ENCODE measurements at places on chromosomes 3 and 15.

DNA sequence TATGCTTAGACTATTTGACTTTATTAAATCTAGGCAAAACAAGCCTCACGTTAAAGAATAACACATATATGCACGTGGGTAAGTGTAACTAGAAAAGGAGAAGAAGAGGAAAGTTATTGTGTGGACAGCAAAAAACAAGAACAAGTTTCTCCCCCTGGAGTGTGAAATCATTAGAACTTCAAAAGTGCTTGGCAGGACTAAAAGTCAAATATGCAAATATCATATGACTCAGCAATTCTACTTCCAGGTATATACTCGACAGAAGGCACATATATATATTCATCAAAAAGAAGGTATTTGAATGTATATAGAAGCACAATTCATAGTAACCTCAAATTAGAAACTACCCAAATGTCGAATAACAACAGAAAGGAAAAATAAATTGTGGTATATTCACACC, 68.9 kb upstream of the STXBP5L start:
- no peak for DNase-seq

- peak; percentile 92 for DNase-seq
Measured at GRCh38 chr3:42880601-42881451, 5.1 kb upstream of the CYP8B1 start.

- no peak for DNase-seq
Measured at GRCh38 chr3:151436675-151437446, 24.0 kb downstream of the IGSF10 start.

GRCh38 chr3:72160351-72160750, 375.4 kb upstream of the PROK2 start:
- no peak for DNase-seq

- no peak for DNase-seq
Measured at GRCh38 chr15:77064539-77065308, 6.2 kb downstream of the TSPAN3 start.

DNA sequence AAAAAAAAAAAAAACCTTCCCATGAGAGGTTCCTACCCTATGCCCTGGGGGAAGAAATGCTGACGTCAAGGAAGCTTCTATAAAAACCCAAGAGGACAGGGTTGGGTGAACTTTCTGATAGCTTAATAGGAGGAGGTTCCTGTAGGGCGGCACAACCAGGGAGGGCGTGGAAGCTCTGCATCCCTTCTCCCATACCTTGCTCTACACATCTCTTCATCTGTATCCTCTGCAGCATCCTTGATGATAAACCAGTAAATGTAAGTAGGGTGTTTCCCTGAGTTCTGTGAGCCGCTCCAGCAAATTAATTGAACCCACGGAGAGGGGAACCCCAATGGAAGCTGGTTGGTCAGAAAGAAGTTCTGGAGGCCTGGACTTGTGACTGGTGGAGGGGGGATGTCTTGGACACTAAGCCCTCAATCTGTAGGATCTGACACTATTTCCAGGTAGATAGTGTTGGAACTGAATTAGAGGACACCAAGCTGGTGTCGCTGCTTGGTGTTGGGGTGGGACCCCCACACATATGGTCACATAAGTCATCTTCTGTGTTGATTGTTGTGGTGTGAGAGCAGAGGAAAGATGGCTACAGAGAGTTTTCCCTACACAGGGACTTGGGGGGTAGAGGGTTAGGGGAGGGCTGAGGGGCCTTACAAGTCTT, 91.5 kb downstream of the ST6GAL1 start:
- no peak for DNase-seq

DNA sequence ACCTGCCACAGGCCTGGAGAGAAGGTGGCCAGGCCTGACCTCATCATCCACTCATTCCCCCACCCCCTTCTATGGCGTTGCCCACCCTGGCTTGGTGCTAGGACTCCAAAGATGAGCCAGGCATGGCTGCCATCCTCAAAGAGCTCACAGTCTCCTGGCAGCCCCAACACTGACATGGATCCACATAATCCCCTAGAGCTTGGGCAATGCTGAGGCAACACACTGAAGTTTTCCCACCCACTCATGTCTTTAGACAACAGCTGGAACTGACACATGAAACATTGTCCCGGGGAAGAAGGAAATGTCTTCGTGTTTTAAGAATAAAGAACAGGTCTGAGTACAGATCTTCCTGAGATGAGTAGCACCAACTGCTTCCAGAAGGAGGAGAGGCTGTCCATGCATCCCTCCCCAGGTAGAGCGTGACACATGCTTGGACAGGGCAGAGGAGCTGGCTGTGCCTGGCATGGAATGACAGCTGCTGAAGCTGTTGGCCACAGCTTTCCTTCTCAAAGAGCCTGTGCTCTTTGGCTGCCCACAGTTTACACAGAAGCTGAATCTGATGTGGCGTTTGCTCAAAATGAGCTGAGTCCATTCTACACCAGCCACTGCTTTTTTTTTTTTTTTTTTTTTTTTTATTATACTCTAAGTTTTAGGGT, 70.1 kb downstream of the HOMER2 start:
- DNase-seq, result no peak

GRCh38 chr15:56353740-56354139, 11.5 kb upstream of the TEX9 start:
- DNase-seq, result no peak

GRCh38 chr15:88046576-88047129, 209.9 kb downstream of the NTRK3 start:
- no peak for DNase-seq

DNA sequence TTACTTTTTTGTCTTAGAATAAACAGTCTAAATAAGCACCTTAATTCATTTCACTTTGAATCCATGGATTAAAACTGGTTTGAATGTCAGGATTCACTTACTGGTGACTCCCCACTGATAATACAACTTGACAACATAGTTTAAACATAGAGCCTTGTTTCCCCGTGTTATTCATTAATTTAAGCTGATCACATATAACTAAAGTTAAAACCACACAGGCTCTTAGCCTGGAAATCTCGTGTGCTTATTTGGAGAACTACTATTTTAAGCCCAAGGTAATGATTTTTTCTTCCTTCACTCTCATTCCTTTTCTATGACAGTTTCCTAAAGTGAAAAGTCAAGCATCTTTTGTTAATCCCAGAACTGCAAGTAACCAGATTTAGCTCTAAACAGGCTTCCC, 64.2 kb downstream of the HACD2 start:
- DNase-seq, result no peak

DNA sequence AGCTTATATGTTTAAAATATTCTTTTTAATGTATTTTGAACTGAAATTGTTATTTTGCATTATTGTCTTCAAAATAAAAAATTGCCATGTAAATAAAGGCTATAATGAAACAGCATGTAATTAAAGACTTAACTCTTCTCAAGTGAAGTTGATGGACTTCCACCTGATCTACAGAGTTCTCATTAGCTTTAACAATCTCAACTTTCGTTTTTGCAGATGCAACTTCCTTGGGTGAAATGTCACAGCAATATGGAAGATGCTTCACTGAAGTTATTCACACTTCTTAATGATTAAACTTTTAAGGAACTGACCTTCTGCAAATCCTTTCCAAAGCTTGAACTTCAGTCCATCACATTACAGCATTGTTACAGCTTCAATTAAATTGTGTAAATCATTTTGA, 63.6 kb downstream of the OSTN start:
- no peak for DNase-seq

DNA sequence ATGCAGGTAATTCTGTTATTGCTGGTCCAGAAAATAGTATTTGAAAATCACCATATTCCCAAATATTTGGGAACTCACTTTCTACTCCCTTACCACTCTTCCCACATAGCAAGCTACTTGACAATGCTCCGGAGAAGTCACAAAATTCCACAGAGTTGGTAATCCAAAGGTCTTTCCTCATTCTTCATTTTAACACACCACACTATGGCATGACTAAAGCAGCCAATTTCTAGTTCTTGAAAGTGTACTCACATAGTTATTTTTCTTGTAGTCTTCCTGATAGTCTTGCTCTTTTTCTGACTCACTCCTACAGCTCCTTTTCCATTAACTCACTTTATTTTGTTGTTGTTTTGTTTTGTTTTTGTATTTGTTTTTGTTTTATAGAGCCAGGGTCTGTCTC, 67.2 kb downstream of the MYO9A start:
- no peak for DNase-seq

DNA sequence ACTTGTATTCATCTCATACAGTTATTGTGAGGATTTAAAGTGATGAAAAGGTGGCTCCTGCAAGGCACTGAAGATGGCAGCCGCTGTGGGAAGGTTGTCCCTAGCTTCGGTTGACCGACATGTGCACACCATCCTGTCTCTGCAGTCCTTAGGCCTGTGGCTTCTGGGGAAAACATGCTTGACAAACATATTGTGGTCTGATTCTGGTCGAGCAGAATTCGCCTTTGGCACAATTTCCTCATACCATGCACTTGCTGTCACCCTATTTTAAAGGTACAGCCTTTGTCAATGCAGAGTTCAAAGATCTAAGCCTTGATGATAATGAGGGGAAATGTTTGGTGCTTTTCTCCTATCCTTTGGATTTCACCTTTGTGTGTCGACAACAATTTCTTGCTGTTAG, 50.9 kb downstream of the PRICKLE2 start:
- no peak for DNase-seq

GRCh38 chr3:108297647-108298046, 1.3 kb downstream of the HHLA2 start:
- peak; percentile 24 for DNase-seq

DNA sequence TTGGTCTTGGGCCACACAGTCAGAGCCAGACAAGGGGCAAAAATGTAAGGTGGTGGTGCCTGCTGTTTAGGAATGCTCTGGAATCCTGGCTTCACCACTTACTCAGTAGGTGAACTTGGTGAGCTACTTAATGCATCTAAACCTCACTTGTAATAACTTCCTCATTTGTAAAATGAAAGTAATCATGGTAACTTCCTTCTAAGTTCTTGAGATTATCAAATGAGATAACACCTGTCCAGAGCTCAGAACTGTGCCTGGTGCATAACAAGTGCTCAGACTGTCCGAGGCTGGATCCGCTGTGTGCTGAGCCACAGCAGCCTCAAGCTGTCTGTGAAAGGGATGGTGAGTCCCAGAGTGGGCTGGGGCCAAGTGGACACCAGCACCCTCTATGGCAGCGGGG, 62.8 kb upstream of the KY start:
- DNase-seq, result no peak

DNA sequence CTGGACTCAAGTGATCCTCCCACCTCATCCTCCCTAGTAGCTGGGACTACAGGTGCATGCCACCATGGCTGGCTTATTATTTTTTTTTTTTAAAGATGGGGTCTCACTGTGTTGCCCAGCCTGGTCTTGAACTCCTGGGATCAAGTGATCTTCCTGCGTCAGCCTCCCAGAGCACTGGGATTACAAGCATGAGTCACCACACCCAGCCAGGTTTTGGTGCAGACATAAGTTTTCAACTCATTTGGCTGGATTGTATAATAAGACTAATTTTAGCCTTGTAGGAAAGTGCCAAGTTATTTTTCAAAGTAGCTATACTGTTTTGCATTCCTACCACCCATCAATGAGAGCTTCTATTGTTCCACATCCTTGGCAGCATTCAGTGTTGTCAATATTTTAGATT, 32.1 kb downstream of the BUB1B start:
- DNase-seq, result no peak

DNA sequence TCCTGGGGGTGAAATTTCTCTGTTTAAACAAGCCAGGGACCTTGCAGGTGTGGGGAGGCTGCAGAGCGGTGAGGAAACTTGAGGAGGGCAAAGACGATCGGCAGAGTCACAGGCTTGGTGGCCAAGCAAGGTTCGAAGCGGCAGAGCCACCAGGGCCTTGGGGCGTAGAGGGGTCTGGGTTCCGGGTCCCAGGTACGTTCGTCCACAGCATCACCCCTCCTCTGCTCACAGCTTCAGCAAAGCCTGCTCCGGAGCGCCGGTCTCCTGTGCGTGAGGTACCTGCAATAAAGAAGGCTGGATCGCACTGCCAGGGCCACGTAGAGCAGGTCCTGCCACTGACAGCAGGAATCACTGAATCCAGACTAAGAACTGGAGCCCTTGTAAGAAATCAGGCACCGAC, 66.8 kb upstream of the PCSK6 start:
- no peak for DNase-seq

DNA sequence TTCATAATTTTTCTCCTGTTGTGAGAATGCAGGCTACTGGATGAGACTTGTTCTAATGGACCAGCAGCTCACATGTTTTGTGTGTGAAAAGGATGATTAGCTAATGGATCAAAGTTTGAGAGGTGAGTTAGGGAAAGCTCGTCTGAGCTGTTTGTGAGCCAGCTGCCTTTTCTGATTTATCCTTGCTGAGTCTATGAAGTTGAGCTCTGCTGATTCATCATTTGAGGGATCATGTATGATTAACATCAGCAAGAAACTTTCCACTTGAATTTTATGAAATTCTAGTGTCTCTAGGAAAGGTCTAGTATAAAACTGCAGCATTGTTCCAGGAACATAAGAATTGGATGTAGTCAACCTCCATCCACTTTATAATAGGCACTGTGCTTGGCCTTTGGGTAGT, 698.7 kb downstream of the NTRK3 start:
- no peak for DNase-seq

- no peak for DNase-seq
Measured at GRCh38 chr3:78140866-78141265, 1101.0 kb downstream of the ROBO2 start.

DNA sequence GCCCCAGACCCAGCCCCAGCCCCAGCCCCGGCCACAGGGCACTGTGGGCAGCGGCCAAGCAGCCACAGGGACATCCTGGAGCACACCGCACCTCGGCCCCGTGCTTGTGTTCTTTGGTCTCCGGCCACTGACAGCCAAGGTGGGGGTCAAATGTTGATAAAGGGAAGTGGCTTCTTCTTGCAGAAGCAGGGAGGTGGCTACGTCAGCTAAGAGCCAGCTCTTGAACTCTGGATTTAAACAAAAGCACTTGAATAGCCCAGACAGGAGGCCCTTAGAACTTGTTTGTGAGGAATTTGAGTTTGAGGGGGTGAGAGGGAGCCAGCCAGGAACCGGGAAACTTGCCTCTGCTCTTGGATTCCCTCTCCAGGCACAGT, 135.8 kb upstream of the ABHD17C start:
- no peak for DNase-seq

- peak; percentile 35 for DNase-seq
Measured at GRCh38 chr3:178526291-178526690, 9.9 kb upstream of the KCNMB2 start.

DNA sequence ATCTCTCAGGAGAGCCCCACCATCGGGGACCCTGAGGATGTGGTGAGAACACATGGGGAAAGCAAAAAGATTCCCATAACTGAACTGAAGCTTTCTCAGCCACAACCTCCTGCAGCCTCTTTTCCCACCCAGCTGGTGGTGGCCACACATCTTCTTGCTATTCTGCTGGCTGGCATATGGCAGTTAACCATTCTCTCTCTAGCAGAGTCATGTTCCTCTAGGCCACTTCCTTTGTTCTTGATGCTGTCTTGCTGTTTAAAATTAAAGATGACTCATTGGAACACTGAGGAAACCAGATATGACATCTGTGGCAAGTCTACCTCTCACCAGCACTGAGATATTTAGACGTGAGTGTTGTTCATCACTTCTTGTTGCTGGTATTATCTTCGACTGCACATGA, 180.3 kb upstream of the ROBO2 start:
- DNase-seq, result no peak

- DNase-seq, result no peak
Measured at GRCh38 chr15:79826800-79827199, 70.0 kb downstream of the MTHFS start.

All from right hindlimb (tissue), 1 donor.